ENCODE measurements at places on chromosomes 2 and 18.

GRCh38 chr2:216857131-216857550 is 2.7 kb downstream of the TNP1 start:
- no peak for DNase-seq

DNA sequence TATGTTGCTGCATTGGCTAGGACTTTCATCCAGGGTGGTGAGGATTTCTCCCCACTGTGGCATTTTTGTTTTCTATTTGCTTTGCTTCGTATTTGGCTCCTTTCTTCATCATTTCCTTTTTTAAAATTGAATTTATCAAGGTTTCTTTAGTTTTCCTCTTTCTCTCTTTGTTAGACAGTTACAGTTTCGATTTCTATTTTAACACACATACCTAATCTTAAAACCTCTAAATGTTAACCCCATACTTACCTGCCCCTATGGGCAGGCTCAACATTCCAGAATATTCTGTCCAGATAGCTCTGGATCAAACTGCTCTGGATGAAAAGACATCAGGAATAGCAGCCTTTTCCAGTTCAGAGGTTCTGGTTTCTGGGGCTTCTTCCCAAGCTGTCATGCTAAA is 49.2 kb downstream of the DIPK1C start:
- no peak for DNase-seq

- DNase-seq: no peak
Measured at GRCh38 chr2:28345619-28346018, 47.0 kb upstream of the FOSL2 start.

- peak; percentile 50 for DNase-seq
Measured at GRCh38 chr18:79393635-79394533, 1.8 kb upstream of the NFATC1 start.

- no peak for DNase-seq
Measured at GRCh38 chr2:44186810-44187209, 18.1 kb downstream of the PPM1B start.

DNA sequence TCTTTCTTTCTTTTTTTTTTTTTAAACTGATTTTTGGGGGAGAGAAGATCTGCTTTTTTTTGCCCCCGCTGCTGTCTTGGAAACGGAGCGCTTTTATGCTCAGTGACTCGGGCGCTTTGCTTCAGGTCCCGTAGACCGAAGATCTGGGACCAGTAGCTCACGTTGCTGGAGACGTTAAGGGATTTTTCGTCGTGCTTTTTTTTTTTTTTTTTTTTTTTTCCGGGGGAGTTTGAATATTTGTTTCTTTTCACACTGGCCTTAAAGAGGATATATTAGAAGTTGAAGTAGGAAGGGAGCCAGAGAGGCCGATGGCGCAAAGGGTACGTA is 587 bp downstream of the MEIS1 start:
- no peak for DNase-seq

- DNase-seq: no peak
Measured at GRCh38 chr2:2871480-2872308, 505.9 kb downstream of the EIPR1 start.

DNA sequence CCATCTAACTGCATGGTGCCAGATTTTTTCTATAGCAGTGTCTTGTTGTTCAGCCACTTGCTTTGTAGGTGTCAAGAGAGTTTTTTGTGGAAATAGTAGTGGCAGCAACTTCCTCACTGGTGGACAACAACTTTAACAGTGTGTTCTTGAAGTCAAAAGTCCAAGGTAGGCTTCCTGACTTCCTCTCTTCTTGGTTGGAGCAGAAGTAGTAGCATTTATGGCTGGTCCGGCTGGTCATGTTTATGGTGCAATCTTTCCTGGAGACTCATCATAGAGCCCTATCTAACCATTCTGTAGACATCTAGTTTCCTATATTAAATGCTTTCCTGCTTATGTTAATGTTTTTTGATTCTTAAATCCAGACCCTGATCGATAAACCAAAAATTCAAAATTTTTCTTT is 11.7 kb downstream of the GPR75 start:
- no peak for DNase-seq

- no peak for DNase-seq
Measured at GRCh38 chr2:55721596-55722215, 28.1 kb upstream of the PNPT1 start.

GRCh38 chr18:46481048-46481846 is 175.8 kb downstream of the LOXHD1 start:
- DNase-seq: peak; percentile 59

GRCh38 chr2:180254872-180255271 is 247.8 kb upstream of the CWC22 start:
- DNase-seq: no peak

DNA sequence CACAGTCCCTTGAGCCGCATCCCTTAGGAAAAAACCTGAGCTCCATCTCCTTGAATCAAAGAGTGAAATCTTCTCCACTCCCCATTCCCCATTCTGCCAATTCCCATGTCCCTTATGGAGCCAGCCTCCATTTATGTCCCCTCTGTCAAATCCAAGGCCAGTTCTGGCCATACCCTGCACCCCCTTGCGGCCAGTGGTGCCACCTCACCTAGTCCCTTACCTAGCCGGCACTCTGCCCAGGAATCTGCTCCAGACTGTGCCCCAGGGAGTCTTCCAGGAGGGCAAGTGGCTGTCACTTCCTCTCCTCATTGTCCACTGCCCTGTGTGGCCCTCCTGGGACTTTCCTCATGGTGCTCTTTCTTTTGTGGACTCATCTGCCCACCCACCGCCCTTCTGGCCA is 195.4 kb upstream of the RMP24 start:
- DNase-seq: no peak

DNA sequence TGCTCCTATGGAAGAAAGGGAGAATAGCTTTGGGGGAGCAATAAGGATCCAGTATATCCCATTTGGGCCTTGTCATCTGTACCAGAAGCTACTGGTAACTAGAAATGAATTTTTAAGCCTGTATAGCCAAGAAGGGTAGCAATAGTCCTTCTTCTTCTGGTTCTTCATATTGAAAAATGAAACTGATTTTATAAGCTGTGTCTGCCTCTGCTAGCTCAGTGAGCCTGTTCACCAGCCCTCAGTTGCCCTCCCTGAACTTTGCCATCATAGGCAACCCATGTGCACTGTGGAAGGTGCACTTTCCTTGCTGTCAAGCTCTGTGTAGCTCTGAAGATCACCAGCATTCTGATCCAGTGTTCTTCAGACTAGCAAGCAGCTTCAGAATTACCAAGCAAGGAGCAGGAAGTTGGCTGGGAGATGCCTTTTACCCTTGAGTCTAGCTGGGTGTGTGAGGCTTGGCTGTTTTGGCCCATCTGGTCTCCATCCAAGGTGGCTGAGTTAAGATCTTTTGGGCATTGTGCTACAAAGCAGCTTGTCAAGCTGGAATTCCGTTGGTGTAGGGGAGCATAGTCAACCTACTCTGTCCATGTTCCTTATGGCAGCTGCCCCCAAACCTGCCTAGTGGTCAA is 55.8 kb upstream of the MGAT5 start:
- no peak for DNase-seq

- no peak for DNase-seq
Measured at GRCh38 chr18:1571206-1571605, 666.5 kb downstream of the ADCYAP1 start.

GRCh38 chr2:38293152-38293865 is 83.8 kb downstream of the ATL2 start:
- DNase-seq: no peak

DNA sequence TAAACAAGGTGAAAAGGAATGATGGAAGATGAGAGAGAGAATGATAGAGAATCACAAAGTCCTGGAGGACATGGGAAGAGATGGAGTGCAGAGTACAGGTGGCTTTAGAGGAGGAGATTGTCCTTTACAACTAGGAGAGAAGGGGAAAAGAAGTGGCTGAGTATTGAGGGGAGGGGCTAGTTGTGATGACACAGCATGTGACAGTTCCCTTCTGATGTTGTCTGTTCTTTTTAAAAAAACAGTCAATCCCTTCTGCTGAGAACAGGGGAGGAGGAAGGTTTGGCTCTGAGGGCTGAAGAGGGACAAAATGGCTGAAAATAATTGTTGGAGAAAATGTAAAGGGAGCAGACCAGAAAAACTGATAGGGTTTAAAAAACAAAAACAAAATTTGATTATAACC is 44.0 kb downstream of the STEAP3 start:
- DNase-seq: no peak

DNA sequence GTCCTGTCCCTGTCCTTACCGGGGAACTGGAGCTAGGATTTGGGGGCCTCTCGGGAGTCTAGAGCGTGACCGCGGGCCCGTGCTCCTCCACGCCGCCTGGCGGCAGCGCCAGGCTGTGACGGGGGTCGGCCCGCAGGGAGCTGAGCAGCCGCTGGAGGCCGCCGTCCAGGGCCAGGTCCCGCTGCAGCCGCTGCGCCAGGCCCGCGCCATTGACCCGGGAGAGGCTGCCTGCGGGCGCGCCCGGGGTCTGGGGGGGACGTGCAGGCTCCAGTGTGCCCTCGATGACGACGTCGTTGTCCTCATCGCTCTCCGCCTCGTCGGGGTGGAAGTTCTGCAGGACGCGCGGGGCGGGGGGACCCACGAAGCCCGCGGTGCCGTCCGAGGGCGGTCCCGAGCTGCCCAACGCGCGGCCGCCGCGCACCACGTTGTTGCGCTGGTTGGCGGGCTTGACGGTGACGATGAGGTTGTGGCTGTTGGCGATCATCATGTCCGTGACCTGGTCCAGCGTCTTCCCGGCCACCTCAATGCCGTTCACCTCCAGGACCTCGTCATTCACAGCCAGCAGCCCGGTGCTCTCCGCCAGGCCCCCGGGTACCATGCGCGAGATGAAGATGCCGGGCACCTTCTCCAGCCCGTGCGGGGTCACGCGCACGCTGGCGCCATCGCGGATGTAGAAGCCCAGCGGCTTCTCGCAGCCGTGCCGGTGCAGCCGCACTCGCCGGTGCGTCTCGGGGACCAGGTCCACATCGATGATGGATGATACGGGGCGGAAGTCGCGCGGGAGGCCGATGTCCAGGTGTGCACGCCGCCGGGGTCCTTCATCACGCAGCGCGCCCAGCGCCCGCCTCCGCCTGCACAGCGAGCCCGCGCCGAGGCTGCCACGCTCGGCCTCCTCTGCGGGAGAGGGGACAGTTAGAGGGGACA is 50.9 kb downstream of the ADNP2 start:
- peak; percentile 23 for DNase-seq

- no peak for DNase-seq
Measured at GRCh38 chr2:150517951-150518680, 30.6 kb upstream of the RND3 start.

DNA sequence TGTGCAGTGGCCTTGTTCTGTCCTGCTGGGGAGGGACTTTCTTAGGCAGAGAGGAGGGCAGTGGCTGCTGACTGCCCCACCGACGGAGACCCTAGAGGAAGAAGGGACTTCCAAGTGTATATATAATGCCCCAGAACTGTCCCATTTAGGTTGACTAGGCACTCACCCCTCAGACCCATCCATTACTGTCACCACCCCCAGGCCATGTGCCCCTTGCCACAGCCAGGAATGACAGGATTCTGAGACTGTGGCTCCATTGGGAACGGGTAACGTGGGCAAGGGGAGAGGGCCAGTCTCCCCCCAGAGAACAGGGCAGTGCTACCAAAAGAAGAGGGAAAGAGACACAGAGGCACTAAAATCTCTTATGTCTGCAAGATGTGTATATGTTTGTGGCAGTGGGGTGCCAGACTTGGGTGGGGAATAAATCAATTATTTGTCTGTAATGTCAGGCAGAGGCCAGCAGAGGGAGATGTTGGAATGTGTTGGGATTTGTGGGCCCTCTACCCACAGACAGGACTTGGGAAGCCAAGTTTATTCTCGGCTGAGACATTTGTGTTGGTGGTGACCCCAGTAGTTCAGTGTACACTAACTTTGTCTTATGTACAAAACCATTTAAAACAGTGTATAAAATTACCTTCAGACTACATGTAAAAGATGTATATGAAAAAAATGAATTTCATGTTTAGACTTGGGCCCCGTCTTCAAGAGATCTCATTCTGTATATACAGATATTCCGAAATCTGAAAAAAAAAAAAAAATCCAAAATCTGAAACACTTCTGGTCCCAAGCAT is 24.0 kb upstream of the TMEM37 start:
- DNase-seq: peak; percentile 26

GRCh38 chr2:24971286-24971535 is 544 bp downstream of the DNAJC27 start:
- no peak for DNase-seq

DNA sequence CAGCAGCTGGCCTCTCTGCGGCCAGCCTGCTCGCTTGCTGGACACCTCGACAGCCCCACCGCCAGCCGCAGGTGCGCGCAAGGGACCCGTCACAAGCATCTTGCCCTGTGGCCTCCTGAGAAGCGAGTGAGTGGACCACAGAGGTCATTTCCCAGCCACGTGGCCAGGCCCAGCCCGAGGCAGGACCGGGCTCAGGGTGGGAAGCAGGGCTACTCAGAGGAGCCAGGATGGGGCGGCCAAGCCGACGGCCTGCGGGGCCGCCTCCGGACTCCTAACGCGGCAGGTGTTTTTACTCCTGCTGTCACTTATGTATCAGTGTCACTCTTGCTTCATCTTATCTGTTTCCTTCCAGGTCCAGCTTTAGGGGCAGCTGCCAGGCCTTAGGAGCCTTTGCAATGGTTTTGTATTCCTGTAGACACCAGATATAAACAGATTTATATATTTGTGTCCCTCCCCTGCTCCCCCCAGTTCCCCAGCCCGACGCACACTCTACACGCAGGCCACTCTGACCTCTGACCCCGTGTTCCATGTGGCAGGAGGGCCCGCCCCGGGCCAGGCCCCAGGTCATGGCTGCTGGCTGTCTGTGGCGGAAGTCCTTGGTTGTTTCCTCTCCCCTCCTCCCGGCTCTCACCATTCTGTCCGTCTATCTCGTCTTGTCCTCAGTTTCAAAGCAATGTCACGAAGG is 236.4 kb downstream of the ATAD2B start:
- no peak for DNase-seq

DNA sequence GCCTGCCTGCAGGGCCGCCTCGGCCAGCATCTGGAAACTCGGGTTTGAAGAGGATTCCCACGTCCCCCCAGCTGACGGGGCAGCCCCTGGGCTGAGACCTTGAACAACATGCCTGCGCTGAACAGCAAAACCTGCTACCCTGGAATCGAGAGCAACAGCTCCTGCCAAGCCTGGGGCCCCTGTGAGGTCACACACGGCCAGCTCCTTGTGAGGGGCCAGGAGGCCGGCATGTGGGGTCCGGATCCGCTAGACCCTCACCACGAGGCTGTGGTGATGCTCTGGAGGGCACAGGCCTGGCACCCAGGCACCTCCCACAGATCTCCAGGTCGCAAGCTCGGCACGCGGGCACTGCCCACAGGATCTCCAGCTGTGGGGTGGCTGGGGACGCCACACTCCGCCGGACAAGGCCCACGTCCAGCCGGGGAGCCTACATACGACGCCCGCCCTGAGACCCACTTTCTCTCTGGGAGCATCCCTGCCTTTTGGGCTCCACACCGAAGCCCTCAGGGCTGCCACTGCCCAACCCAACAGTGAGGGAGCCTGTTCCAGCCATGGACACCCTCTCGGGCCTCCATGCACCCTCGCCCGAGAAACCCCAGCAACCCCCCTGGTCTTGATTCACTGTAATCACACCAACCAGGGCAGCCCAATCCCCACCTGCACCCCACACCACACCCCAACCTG is 34.1 kb downstream of the SLC66A2 start:
- DNase-seq: no peak

GRCh38 chr2:74740741-74741431 is 86.8 kb downstream of the SEMA4F start:
- no peak for DNase-seq

- DNase-seq: no peak
Measured at GRCh38 chr2:189486237-189486770, 45.0 kb downstream of the WDR75 start.
